ENCODE measurements at places on chromosomes 5 and 9.
A peak's percentile ranks its signal among the peaks of the same experiment; 100 is the strongest.

DNA sequence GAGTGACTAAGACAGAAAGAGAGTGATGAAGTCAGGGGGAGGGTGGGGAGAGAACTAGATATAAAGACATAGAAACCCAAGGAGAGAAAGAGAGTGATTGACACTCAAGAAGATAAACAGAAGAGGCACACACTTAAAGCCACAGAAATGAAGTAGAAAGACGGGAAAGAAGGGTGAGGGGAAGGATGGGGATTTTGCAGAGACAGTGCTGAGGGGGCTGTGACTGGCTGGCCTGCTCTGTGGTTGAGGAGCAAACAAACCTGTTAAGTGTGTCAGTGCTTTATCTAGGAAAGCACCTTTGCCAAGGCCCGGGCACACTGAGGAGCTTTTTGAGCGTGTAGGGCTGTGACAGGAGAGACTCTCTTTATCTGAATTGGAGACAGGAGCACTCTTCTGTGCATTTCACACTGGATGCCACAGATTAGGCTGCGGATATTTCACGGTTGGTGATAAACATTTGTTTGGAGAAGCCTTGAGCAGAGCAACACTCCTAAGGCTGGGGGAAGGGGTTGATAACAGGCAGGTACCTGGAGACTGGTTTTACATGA lies 109.1 kb downstream of the DOCK2 start:
- DNase-seq = no peak

DNA sequence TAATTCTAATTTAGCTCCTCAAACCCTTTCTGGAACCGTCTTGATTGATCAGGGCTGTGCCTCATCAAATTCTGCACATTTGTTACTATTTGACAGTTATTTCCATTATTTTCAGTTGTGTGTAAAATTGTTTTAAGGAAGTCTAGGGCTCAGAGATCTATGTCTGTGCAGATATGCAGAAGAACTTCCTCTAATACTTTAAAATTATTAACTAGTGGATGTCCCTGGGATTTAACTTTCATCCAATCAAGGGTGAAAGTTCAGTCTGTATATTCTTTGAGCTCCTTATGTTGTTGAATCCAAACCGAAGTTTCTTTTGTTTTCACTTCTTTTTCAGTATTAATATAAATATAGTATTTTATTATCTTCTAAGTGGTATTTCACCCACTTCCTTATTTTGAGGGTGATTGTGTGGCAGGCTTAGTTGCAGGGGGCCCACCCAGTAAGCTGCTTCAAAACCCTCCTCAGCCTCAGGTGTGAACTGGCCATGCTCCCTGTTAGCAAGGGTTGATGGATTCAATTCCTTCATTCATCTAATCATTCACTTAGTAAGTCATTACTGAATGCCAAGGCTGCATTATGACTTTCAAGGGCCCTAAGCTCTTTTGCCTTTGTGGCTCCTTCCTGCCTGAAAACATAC lies 2.1 kb upstream of the CAMLG start:
- no peak for DNase-seq

DNA sequence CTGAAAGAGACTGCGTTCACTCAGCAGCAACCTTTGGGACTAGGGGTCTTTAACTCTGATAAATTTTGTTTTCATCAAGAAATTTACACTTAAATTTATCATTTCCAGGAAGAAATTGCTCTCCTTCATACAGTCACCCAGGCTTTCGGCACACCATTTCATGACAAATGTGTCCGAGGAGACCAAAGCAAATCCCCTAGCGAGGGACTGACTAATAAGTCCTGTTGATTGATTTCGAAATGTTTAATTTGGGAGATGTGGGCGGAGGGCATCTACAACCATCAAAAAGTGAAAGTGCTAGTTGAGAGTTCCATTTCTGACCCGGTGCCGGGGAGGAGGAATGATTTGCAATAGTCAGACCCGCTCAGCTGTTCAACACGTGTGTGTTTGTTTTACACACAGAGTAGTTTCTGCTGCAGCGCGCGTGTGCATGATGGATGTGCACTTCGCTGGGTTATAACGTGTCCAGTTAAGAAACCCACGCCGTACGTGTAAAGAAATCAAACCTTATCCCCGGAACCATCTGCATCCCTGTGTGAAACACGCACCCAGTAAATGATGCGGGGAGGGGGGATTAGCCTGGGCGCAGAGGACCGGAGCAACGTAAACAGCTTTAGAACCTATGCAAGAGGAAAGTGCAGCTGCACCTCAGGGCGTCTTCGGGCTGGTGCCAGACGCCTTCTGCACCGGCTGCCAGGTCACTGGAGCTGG lies 845 bp upstream of the NR4A3 start:
- DNase-seq = peak; percentile 45

DNA sequence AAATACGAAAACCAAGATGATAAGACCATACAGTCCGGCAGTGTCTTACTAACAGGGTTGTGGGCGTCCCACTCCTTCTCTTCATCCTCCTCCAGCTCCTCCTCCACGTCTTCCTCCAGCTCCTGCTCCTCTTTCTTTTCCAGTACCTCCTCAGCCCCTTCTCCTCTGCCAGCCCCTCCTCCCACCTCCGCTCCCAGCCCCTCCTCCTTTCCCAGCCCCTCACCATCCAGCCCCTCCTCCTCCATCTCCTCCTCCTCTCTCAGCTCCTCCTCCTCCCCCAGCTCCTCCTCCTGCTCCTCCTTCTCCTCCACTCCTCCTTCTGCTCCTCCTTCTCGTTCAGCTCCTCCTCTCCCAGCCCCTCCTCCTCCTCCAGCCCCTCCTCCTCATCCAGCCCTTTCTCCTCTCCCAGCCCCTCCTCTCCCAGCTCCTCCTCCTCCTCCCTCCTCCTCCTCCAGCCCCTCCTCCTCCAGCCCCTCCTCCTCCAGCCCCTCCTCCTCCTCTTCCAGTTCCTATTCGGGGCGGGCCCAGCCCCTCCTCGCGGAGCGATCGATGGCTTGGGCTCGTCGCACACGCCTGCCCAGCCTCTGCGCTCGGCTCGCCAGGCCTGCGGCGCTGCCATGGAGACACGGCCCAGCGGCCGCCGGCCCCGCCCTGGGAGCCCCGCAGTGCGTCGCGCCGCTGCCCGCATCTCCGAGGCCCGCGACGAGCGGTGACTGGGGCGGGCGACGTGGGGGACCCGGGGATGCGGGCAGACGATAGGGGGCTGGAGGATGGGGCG lies at the start of gene BRD3OS:
BRD3OS (plus strand) TSS at position 654 of the 778 bp plus-strand sequence. CDS start 1,267 bp downstream, outside the sequence.
- DNase-seq = peak; percentile 87

GRCh38 chr5:125093776-125094175 lies 347.3 kb upstream of the ZNF608 start:
- no peak for DNase-seq

DNA sequence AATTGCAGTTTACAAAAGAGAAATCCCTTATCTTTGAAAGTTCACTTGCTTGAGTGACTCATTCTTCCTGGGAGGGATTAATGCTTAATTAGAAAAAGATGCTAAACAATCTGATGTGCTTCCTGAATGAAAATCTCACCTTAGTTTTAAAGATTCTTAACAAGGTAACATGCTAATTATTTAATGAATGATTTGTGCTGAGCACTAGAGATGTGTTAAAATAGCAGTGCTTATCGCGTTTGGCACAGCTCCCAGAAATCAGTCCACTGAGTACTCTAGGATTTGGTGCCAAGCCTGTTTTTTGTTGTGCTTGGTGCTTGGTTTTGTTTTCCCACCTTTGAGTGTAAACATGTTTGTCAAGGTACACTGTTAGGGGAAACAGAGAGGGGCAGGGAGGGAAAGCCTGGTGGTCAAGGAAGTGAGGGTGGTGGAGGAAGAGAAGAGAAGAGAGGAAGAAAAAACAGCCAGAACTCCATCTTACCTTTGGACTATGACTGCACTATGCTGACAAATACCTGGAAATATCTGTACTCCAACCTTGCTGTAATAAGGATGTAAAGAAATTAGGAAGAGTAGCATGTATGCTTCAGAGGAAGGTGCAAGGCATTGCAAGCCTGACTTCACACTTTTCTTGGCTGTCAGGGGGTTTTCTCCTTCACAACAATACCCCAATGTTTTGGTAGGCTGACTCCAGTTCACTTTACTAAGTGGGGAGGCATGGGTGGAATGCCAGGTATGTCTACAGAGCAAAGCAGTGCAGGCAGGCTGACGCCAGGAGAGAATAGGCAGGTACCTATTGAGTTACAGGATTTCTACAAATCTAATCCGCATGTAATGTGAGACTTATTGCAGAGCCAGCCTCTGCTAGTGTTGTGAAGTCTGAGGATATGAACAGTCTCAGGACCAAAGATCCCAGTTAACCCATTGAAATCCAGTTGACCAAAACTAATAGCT lies 157.2 kb upstream of the ISL1 start:
- no peak for DNase-seq

GRCh38 chr9:73199886-73200285 lies 48.2 kb downstream of the ANXA1 start:
- no peak for DNase-seq
